Myocyte (in vitro differentiated cells): ENCODE measurements at places on chromosomes 16 and 17. TPM values are rescaled to one million over a fixed set of nuclear protein-coding genes. Genes with fewer than 3 reads are reported as not detected.

OR1A1 gene
- not detected in 2 replicates for total RNA-seq

SYT17 gene
- 0.19 and 0.36 TPM in 2 replicates for total RNA-seq

ALDH3A2 gene
- total RNA-seq, result 102 and 137 TPM in 2 replicates

NOD2 gene
- total RNA-seq, result 0.31 and 0.99 TPM in 2 replicates

SLC35G3 gene
- not detected in 2 replicates for total RNA-seq

- no peak for DNase-seq
These were observed 85.2 kb downstream of the SMG6 start for GRCh38 chr17:2218426-2218825.

DNA sequence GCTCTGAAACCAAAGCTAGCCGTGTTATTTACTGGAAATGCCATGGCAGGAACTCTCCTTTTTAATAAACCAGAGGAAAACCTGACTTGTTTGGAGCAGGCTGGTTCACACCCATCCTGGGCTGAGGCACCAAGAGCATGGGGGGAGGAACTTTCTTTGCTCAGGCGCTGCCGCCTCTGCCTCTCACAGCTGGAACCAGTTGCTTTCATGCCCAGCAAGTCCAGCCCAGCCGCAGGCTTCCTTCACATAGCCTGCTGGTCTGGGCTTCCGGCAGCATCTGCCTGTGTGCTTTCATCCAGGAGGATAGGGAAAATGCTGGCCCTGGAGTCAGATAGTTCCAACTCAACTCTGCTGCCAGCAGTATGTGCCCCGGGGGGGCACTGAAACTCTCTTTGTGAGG lies 88.1 kb upstream of the ASIC2 start:
- no peak for DNase-seq

DNA sequence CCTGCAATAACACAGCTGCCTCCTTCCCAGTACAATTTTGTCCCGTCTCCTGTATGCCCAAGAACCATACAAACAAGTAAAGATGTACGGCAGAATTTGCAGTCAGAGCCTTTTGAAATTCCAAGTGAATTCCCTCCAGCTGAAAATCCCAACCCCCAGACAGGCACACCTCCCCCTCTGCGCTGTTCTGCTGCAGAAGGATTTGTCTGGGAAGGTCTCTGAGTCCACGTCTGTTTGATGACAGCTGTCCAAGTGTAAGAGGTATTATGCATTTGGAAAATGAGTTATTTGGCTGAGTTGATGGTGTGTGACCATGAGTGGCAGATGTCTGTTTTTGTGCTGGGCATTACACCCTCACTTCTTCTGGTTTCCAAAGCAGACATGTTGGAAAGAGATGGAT lies 104.9 kb upstream of the HS3ST4 start:
- DNase-seq, result no peak

DNA sequence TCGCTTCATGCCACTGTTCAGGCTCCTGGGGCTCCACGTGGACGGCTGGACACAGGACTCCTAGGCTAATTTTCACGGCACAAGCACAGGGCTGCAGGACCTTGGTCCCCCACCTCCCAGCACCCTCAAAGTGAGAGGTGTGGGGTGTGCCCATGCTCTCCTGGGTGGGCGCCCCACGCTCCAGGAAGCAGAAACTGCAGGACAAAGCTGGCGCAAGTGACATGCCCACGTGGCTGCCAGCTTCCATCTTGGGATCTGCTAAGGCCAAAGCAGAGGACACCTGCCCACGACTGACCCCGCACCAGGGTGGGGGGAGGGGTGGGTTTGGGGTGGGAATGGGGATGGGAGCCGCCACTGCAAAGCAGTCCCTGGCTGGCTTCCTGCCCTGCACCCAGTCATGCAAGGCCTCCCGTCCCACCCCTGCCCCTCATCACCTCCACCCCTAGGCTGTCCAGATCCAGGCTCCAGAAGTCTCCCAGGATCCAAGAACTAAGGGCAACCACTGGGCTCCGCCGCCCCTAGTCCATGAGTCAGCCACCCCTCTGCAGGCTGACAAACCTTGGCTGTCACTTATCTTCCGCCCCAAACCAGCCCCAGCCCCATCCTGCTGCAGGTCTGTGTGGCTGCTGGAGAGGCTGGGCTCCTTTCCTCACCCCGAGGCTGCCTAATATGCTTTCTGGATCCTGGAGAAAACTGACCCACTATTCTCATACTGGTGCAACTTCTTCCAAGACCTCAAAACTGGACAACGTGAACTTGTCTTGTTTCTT lies 11.1 kb downstream of the USP6 start:
- no peak for DNase-seq

GRCh38 chr17:57004944-57005579 lies 27.1 kb downstream of the SCPEP1 start:
- DNase-seq, result no peak

DNA sequence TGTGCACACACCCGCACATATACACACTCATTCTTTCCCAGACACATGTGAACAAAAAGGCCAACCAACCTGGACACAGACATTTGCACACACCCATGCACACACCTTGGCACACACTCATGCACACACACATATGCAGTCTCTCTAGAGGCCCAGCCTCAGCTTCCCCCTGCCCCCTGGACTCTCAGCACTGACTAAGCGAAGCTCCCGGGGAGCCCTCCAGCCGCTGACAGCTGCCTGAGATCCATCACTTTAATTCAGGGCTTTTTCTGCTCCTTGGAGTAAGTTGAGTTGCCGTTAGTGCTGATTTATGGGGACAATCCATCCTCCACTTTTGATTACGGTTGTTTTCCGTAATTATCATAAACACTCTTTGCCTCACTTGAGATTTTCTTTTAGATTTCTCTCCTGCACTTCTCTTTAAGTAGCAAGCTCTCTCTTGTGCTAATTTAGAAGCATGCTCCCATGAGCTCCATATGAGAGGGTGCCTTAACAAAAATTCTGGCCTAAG lies 158.6 kb upstream of the CDC42EP4 start:
- no peak for DNase-seq

DNA sequence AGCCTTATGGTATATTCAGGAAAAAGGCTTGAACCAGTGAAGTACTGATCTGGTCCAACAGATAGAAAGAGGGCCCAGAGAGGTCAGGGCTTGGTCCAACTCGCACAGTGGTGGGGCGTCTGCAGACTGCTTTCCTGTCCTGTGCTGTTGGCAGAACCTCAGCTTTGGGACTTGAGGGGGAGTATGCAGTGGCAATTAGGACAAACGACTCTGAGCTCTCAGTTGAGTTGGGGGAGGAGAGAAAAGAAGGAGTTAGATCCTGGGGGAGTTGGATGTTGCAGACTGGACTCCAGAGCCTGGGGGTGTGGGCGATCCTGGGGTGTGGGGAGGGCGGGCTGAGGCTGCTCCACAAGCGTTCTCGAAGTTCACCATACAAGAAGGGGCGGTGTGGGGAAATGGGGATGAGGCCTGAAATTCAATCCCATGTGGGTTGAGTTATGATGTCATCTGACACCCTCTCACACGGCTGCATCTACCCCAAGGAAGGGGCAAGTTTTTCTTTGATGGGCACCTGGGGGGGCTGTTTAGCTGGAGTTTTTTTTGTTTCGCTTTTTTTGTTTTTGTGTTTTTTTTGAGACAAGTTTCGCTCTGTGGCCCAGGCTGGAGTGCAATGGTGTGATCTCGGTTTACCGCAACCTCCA lies 14.6 kb downstream of the GRB7 start:
- no peak for DNase-seq

GRCh38 chr16:70659953-70660671 lies 13.8 kb downstream of the IL34 start:
- no peak for DNase-seq

DNA sequence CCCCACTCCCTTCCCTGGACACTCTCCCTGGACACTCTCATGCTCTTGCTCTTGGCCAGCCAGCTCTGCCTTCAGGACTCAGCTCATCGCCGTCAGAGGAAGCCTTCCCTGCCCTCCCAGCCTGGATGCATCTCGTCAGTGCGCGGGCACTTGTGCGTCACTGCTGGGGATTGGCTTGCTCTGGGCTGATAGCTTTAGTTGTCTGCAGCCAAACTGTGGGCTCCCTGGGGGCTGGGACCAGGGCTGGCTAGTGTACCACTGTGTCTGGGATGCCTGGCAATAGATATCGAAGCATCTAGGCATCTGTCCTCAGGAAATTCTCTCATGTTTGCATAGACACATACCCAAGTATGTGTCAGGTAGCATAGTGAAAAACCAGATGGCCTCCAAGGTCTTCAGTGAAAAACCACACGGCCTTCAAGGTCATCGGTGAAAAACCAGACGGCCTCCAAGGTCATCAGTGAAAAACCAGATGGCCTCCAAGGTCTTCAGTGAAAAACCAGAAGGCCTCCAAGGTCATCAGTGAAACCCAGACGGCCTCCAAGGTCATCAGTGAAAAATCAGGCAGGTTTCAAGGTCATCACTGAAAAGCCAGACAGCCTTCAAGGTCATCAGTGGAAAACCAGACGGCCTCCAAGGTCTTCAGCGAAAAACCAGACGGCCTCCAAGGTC lies 72.0 kb downstream of the CMIP start:
- DNase-seq, result no peak

GRCh38 chr17:12613566-12613965 lies 52.1 kb upstream of the MYOCD start:
- DNase-seq, result peak; percentile 81

DNA sequence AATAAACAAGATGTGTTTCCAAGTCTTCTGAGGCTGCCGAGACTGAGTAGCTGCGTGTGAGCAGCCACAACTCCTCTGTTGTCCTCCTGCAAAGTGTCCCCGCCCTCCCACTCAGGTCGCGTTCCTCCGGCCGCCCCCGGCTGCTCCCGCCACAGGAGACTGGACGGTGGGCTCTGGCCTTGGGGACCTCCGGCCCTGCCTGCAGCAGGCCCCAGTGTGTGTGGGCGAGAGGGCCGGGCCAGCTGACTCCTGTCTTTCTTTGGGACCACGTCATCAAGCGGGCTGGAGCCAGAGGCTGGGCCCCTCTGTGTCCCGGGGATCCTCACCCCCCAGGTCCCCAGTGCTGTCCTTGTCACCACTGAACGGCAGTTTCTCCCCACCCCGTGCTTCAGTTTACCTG lies 175.3 kb downstream of the NPIPB11 start:
- DNase-seq, result peak; percentile 13

DNA sequence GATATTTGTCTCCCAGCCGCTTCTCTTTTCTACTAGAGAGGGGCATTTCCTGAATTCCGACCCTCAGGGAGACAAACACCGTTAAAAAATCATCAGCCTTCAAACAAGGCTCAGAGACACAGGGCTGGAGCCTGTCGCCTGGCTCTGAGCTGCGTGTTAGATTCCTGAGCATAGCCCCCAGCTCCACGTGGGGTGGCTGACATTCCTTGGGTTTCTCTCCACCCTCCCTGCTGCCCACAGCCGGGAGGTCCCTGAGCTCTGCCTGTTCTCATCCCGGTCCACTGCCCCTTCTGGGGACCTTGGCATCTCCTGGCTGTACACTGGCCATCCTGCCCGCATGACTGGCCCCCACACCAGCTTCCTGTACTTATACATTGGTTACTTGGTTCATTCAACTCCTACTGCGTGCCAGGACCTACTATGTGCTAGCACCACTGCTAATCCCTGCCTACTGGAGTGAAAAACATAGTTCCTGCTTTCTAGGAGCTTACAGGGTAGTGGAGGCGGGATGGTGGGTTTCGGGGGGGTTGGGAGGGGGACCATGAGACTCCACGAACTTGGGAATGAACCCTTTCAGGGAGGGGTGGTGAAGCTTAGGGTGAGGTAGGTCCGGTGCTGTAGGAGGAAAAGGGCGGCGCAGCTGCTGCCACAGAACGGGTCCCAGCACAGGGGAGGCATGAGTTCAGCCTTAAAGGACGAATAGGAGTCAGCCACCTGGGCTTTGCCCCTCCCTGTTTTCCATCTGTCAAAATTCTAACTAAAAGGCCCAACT lies 52.1 kb upstream of the TMEM132E start:
- no peak for DNase-seq

GRCh38 chr17:83005639-83006038 lies 73.8 kb upstream of the METRNL start:
- no peak for DNase-seq
